ENCODE measurements at places on chromosomes 5 and 9. TPM values are rescaled to one million over a fixed set of nuclear protein-coding genes. Genes with fewer than 3 reads are reported as not detected.

GRCh38 chr5:136057401-136058038 lies 28.7 kb downstream of the TGFBI start:
- DNase-seq, result no peak

DNA sequence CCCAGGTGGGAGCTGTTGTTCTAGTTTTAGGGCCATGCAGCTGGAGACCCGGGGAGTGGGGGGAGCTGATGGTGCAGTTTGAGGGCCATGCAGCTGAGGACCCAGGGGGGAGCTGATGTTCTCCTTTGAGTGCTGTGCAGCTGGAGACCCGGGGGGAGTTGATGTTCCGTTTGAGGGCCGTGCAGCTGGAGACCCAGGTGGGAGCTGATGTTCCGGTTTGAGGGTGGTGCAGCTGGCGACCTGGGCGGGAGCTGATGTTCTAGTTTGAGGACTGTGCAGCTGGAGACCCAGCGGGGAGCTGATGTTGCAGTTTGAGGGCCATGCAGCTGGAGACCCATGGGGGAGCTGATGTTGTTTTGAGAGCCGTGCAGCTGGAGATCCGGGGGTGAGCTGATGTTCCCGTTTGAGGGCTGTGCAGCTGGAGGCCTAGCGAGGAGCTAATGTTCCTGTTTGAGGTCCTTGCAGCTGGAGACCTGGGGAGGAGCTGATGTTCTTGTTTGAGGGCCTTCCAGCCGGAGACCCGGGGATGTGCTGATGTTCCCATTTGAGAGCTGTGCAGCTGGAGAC lies 14.6 kb downstream of the PDCD6 start:
- DNase-seq, result no peak

DNA sequence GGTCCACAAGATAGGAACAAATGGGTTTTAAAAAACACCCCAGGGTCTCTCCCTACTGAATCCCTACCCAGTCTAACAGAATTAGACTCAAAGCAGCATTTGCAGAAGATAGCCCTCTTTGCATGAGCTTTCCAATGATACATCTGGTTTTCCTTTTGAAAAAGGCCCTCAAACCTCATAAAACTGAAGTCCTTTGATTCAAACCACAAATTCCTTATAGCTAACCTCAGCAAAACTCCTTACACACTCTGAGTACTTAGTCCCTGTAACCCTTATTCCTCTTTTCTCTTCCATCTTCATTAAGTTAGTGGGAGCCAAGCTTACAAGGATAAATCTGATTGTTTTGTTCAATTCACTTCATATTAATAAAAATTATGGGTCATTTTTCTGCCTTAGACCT lies 90.5 kb upstream of the TNC start:
- no peak for DNase-seq

- DNase-seq, result no peak
Observed at GRCh38 chr5:14775857-14776256, 95.7 kb downstream of the ANKH start.

DNA sequence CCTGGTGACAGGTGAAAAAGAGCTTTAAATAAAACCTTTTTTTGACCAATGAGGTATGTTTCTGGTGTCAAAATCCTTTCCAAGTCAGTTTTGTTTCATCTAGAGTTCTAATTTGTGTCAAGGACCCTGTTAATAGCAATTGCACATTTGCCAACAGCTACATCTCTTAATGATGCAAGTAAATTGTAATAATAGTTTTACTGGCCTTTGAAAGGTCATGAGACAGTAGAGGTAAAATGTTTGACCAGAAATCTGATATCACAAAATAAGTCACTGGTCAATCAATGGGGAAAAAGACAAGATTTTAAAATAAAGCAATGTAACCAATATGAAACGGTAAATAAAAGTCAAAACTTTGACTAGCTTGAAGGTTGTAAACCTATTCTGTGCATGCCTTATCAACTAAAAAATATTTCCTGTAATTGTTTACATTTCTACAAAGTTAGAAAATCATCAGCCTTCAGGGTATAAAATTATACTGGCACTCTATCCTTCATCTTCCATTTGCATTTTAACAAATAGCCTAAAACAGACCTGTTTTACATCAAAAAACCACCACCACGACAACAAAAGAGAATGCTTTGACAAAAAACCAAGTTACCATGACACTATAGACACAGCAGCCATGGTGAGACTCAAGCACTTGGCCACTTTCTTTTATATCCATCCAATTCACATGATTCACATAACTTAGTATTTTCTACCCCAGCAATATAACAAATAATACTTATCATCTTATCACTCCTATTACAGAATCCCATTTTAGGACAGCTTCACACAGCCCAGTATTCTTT lies 3.0 kb downstream of the NADK2 start:
- no peak for DNase-seq

GRCh38 chr9:7921545-7922197 lies 122.1 kb upstream of the DMAC1 start:
- DNase-seq, result no peak

- no peak for DNase-seq
Observed at GRCh38 chr5:158565017-158565789, 534.5 kb downstream of the EBF1 start.

- DNase-seq, result no peak
Observed at GRCh38 chr5:34511915-34512314, 144.2 kb upstream of the RAI14 start.

ANKRD31 gene
- 0.27 TPM for total RNA-seq

SPINK1 gene
- not detected for total RNA-seq

CCDC192 gene
- not detected for total RNA-seq

PRR16 gene
- total RNA-seq, result 0.95 TPM

ECM2 gene
- 9.4 TPM for total RNA-seq

Data from lower lobe of right lung (tissue), 2 donors.